ENCODE measurements at places on chromosomes 6 and 20.
A peak's percentile ranks its signal among the peaks of the same experiment; 100 is the strongest.

DNA sequence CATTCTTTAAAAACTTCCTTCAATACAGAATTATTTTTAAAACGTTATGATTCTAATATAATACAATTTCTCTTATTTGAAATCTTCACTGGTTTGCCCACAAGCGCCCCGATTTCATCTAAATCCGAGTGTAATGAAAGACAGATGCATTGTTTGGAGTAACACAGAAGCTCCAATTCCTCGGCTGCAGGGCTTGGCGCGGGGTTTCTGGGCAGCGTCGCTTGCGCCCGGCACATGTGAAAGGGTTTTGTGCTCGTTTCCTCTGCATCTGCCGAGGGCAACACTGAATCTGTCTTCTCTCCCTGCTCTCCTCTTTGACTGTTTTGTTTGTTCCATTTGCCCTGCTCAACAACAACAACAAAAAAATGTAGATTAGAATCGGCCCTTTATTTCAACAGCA is 248.6 kb upstream of the QKI start:
- no peak for DNase-seq

DNA sequence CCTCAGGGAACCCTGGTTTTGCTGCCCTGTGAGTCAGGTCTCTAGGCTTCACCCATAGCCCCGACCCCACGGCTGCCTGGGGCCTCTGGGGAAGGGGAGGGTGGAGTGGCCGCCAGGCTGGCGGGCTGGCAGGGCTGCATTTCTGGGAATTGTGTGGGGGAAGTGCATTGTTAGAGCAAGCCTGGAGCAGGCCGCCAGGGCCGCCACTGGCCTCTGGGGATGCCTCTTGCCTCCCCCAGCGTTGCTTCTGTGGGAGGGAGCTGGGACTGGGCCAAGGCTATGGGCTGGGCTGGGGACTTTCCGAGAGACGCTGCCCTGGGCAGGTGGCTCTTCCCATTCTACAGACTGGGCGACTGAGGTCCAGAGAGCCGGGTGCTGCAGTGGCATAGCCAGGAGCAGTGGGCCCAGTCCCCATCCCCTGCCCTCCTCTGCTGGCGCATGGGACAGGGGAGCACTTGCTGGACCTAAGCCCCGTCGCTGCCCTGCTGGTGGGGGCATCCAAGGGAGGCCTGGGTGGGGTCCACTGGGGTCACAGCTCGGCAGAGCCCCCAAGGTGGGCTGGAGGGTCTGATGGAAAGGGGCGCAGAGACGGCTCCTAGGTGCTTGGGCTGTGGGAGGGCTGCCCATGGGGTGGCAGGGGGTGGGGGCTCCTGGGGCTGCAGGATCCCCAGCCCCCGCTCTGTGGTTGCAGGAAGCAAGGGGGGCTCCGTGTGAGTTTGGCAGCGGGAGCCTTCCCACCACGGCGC is 6.6 kb upstream of the SOX18 start:
- DNase-seq = peak; percentile 63

GRCh38 chr20:46705378-46705729 is 4.1 kb upstream of the SLC2A10 start:
- no peak for DNase-seq

DNA sequence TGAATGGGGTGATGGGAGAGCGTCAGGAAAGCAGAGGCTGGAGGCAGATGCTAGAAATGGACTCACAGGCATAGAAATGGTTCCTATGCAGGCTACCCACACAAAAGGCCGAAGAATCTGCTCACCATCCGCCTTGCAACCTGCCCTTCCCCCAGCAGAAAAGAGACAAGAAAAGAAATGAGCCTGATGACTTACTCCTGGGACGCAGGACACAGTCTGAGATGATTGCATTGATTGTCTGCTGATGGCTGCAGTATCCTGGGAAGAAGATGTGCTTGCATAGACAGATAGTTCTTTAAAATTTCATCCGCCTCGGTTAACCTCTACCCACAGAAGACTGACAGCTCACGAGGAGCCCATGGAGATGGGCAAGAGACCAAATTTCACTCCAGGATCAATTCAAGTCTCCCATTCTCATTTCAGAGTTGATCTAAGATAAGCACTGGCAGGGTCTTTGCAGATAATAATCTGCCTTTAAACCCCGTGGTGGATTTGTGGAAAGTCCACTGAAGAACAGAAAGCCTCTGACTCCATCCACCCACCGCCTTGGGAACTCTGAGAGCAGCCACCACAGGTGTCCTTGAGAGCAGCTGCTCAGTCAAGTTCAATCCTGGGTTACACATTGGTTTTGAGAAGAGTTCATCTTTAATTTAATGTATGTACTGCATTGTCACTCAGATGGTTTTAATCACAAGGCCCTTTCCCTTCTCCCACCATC is 7.2 kb downstream of the AGPAT4 start:
- no peak for DNase-seq

- no peak for DNase-seq
These were observed 16.7 kb upstream of the TFAP2A start for GRCh38 chr6:10431423-10432164.

DNA sequence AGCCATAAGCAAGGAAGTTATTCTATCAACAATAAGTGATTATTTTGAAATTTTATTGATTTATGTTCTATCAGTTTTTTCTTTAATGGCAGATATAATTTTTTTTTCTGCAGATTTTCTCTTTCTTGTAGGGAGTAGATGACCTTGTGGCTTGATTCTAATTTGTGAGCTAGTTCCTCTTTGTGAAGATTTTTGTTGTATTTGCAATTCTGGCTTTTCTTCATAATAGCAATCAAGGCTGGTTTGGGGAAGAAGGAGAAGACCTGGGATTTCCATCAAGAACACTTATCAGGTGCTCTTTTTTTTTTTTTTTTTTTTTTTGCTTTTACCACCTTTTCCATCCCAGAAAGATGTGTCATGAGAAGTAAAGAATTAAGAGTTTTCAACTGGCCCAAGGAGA is 324.2 kb upstream of the MAN1A1 start:
- DNase-seq = no peak

DNA sequence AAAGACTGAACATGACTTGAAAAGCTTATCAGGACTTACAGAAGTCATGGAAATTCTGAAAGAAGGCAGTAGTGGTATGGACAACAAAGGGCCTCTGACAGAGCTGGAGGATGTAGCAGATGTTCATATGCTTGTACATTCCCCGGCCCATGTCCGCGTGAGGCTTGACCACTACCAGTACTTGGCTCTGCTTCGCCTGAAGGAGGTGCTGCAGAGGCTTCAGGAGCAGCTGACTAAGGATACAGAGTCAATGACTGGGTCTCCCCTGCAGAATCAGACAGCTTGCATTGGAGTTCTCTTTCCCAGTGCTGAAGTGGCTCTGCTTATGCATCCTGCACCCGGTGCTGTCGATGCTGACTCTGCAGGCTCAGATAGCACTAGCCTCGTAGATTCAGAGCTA is 29.2 kb downstream of the TAF11 start:
- no peak for DNase-seq

DNA sequence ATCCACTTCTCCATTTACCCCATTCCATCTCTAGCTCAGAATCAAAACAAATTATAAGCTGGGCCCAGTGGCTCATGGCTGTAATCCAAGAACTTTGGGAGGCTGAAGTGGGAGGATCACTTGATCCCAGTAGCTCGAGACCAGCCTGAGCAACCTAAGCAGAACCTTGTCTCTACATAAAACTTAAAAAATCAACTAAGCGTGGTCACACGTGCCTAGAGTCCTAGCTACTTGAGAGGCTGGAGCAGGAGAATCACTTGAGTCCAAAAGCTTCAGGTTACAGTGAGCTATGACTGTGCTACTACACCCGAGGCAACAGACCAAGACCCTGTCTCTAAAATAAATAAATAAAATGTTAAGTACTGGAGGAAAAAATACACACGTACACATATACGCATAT is 74.7 kb upstream of the RUNX2 start:
- no peak for DNase-seq

DNA sequence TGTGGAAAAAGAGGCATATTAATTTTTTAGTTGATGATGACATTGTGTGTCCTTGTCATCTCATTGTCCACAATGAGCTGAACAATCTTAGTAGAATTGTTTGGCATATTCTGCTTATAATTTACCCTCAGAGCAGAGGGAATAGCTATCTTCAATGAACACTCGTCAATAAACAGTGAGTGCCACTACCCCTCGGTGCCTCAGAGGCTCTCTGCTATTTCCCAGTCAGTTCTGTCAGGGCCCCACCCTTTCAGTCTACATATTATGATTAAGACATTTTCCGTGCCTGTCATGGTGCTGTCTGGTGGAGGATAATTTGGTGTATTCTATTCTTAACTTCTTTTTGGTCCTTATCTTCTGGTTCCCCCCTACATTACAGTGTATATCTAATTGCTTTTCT is 31.2 kb downstream of the NUS1 start:
- no peak for DNase-seq

GRCh38 chr6:132853059-132853458 is 38.7 kb downstream of the RPS12 start:
- no peak for DNase-seq

GRCh38 chr20:57509665-57510237 is 15.2 kb downstream of the CTCFL start:
- peak; percentile 40 for DNase-seq

DNA sequence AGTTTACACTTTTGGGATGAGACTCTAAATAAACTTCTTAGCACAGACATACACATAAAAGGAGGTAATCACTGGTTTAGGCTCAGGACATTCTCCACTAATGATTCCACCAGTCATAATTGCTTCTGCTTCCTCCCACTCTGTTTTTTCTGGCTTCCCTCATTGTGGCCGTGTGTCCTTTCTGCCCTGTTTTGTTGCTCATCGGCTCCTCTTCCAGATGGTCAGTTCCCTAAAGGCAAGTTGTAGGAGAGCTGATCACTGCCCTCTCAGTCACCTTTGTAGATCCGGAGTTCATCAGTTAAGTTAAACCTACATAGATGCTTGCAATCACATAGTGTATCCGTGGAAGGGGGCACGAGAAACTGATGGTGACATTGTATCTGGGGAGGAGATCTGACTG is 200.5 kb upstream of the ARG1 start:
- DNase-seq = no peak

GRCh38 chr6:145080651-145081050 is 654.7 kb downstream of the EPM2A start:
- no peak for DNase-seq

- DNase-seq = no peak
These were observed 332.3 kb downstream of the PTPRT start for GRCh38 chr20:42857446-42857845.

GRCh38 chr6:104423691-104424090 is 436.0 kb downstream of the HACE1 start:
- no peak for DNase-seq

- peak; percentile 15 for DNase-seq
These were observed 104.1 kb upstream of the SLC35B3 start for GRCh38 chr6:8539453-8539852.

- no peak for DNase-seq
These were observed 31.4 kb downstream of the SMLR1 start for GRCh38 chr6:130858498-130859160.

- no peak for DNase-seq
These were observed 22.8 kb downstream of the DCBLD1 start for GRCh38 chr6:117505311-117505710.

- DNase-seq = no peak
These were observed 50.5 kb upstream of the LTV1 start for GRCh38 chr6:143792402-143793279.

DNA sequence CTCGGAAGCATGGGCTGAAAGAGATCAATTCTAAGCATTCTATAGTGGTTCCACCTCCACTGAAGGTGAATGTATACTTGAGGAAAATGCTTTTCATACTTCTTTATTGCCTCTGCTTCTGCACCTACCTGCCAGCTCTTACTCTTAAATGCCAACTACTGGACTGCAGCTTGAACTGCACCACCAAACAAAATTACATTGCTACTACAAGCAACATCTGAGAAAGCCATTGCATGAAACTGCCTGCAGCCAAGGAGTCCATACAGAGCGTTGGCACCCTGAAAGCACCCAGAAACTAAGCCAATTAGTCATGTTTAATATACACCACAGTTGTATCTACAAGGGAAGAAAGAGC is 440.9 kb downstream of the BTBD3 start:
- no peak for DNase-seq

DNA sequence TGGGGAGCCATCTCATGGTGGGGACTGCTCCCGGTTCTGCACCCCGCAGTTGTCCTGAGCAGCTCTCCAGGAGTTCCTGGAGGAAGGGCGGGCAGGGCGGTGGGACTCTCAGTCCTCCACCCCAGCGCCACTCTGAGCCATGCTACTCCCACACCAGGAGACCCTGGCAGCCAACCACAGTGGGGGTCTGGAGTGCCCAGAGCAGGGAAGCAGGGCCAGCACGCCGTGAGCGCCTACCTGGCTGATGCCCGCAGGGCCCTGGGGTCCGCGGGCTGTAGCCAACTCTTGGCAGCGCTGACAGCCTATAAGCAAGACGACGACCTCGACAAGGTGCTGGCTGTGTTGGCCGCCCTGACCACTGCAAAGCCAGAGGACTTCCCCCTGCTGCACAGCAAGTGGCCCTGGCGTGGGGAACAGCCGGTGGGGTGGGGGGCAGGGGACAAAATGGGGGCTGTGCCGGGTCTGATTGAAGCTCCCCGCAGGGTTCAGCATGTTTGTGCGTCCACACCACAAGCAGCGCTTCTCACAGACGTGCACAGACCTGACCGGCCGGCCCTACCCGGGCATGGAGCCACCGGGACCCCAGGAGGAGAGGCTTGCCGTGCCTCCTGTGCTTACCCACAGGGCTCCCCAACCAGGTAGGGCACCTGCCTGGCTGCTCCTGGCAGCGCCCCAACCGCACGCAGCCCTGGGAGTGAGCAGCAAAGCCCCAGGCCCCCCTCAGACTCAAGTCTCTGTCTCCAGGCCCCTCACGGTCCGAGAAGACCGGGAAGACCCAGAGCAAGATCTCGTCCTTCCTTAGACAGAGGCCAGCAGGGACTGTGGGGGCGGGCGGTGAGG is 1.6 kb upstream of the TNFRSF6B start:
- no peak for DNase-seq

Measured in GM10248 (cell line).